Motor neuron (in vitro differentiated cells): ENCODE measurements at places on chromosomes 13 and 19.

DNA sequence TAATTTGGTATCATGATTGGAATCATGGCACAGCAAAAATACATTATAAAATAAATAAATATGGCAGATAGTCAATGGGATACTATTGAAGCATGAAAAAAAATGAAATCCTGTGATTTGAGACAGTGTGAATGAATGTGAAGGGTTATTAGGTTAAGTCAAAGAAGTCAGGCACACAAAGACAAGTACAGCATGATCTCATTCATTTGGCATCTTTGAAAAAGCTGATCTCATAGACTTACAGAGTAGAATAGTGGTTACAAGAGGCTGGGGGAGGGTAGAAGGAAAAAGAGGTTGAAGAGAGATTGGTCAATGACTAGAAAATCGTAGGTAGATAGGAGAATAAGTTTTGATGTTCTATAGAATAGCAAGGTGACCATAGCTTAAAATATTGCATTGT lies 295.1 kb upstream of the SLITRK5 start:
- no peak for ATAC-seq

DNA sequence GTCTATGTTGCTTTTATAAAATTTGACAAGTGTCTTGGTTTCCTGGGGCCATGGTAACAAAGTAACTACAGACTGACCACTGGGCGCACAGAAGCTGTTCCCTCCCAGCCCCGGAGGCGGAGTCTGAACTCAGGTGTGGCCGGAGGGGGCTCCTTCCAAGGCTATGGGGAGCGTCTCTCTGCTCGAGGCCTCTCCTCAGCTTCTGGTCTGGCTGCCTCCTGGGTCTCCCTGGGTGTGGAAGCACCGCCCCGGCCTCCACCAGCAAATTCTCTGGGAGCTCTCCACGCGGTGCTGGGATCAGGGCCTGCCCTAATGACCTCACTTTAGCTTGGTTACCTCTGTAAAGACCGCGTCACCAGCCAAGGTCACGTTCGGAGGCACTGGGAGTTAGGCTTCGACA lies 45.7 kb upstream of the F7 start:
- no peak for ATAC-seq

DNA sequence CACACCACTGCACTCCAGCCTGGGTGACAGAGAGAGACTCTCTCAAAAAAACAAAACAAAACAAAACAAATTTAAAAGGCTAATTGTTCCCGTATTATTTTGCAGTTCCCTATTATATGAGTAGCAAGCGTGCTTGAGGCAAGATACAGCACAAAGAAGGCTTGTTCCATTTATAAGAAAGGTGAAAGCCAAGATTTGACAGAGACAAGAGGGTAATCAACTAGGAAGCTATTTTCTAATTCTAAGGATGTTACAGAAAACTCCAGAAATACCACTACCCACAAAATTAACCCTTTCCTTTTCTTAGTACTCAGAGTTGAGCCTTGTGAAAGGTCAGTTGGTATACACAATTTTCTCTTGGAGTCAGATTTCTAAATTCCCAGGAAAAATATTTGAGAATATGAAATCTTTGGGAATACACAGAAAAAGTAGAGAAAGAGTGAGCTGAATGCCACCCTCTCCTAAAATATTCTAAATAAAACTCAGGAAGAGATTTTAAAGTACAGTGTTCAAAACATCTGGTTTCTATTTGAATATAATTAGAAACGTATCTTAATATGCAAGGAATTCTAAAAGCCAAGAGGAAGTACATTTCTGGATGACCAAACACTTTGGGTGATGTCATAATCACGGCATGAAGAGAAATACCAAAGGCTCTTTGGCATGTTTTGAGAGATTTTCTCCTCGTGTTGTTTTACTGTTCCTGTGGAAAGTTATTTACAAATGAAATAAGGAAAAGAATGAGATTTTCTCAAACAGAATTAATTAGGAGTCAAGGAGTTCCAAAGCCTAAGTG lies 63.0 kb upstream of the FLT1 start:
- peak; percentile 83 for ATAC-seq

- ATAC-seq: no peak
Observed at GRCh38 chr19:40553885-40554857, 22.5 kb upstream of the SHKBP1 start.

- no peak for ATAC-seq
Observed at GRCh38 chr19:31659897-31660210, 310.6 kb upstream of the TSHZ3 start.

GRCh38 chr13:29978211-29978610 lies 127.8 kb upstream of the UBL3 start:
- ATAC-seq: no peak

DNA sequence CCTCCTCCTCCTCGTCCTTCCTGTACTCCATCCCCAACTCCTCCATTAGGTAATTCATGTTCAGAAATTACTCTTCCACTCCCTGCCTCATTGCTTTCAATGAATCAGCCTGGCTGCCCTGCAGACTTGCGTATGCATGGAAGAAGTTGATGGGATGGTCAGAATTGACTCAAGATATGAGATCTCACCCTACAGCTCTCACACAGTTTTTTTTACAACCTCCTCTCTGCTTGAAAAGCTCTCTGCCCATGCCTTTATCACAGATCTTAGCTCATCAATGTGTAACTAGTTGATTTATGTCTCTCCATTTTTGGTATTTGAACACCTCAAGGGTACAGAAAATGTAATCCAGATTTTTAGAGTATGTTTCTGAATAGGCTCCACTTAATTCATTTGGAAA lies 506.9 kb downstream of the TBC1D4 start:
- peak; percentile 17 for ATAC-seq

- peak; percentile 32 for ATAC-seq
Observed at GRCh38 chr13:21676611-21677021, 5.7 kb downstream of the FGF9 start.

GRCh38 chr19:15498156-15498858 lies 10.0 kb upstream of the CYP4F22 start:
- ATAC-seq: no peak

- ATAC-seq: no peak
Observed at GRCh38 chr13:113226873-113227450, 17.5 kb downstream of the CUL4A start.

DNA sequence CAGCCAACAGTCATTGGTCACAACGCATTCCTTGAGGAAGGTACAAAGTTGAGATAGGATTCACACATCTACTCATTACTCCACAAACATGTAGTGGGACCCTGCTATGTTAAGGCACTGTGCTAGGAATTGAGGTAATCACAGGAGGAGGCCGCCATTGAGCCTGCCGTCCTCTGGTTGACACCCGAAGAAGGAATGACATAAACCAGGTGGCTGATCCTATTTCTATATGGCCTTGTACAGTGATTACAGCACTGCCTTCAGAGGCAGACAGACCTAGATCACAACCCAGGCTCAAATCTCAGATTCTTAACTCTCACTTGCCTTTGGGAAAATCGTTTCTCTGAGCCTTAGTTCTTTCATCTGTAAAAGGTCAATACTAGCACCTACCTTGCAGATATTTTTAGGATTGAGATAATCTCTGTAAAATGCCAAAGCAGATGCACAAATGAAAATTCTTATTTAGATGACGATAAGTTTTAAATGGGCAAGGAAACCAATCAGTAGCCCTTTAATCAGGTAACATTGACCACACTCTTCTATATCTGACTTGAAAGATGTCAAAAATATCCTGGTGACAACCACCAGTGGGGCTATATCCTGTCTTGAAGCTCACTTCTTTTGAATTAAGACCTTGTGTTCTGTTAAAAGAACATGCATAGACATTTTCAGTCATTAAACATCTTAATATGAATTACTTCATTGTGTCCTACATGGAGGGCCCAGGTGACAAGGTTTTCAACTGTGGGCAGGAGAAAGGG lies 251.6 kb downstream of the KCTD12 start:
- ATAC-seq: no peak

- peak; percentile 82 for ATAC-seq
Observed at GRCh38 chr19:46000491-46001246, 5.4 kb downstream of the CCDC61 start.

DNA sequence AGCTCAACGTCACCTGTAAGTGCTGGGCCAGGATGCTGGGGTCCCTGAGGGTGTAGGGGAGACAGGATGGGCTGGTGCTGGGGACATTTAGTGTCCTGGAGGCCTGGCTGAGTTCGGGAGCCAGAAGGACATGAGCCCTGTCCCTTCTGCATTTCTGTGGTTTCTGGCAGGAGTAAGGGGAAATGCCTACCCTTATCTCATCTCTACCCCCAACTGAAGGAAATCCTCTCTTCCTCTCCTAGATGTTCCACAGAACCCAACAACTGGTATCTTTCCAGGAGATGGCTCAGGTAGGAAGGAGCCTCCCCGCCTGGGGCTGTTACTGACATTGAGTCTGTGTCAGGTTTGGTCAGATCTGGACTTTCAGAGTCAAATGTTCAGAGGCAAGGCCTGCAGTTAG lies 1.2 kb downstream of the CD33 start:
- no peak for ATAC-seq

- ATAC-seq: no peak
Observed at GRCh38 chr19:19719798-19720197, 13.1 kb downstream of the ZNF14 start.

DNA sequence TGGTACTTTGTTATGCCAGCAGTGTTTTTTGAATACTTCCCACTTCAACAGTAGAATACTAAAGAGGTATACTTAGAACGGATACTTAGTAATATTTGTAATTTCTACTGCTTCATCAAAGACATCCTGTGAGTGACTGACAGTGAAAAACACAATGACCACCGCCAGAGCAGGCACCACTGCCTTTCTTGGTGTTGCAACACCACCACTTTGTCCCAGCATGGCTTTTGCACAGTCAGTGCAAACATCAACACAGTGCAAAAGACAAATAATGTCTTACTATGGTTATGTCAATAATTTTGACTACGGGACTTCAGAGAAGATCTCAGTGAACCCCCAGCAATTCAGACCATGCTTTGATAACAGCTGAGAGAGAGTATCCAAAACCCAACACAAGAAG lies 220.5 kb downstream of the RBM26 start:
- no peak for ATAC-seq

- ATAC-seq: no peak
Observed at GRCh38 chr19:39196860-39197562, at the start of gene NCCRP1. Gene NCCRP1 (plus strand): TSS chr19:39196964. CDS start chr19:39196983, 19 bp downstream.

DNA sequence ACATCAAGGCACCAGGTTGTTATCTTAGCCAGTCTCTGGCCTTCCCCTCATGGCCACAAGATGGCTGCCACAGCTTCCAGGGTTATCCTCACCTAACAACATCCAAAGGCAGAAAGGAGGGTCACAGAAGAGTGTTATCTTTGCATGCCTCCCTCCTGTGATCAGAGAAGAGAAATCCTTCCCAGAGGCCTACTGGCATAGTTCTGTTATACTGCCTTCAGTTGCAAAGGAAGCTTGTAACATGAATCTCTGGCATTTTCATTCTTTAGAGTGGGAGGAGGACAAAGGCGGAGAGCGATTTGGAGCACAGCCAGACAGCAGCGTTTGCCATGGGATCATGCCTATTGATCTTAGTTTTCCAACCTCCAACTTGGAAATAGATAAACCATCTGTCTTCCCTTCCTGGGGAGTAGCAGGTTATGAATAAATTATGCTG lies 135.7 kb downstream of the DNAJC15 start:
- peak; percentile 76 for ATAC-seq

DNA sequence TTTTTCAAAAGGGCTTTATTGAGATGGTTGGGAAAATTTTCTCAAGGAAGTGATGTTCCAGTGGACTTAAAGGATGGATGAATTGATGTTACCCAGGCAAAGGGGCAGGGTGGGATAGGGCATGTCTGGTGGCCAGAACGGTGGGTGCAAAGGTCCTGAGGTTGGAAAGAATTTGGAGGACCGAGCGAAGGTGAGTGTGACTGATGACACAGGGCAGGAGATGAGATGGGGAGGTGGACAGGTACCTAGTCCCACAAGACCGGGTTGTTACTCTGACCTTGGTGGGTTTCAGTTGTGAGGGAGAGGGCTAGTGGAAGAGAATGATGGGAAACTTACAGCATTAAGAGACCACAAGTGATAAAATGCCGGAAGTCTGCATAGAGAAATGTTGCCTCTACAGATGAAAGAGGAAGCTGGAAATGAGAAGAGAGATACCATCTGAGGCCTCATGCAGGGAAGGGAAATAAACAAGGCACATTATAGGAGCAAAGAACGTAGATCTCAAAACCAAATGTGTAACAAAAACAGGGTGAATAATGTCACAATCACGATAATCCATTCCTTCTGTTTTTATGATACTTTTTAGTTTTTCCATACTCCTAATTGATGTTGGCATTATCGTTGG lies 4.5 kb downstream of the ADGRE1 start:
- ATAC-seq: no peak

GRCh38 chr19:47507012-47507411 lies 7.9 kb downstream of the NAPA start:
- ATAC-seq: peak; percentile 91

GRCh38 chr13:24106429-24106828 lies 54.1 kb upstream of the SPATA13 start:
- no peak for ATAC-seq

- no peak for ATAC-seq
Observed at GRCh38 chr13:19604306-19604705, 29.2 kb upstream of the MPHOSPH8 start.

DNA sequence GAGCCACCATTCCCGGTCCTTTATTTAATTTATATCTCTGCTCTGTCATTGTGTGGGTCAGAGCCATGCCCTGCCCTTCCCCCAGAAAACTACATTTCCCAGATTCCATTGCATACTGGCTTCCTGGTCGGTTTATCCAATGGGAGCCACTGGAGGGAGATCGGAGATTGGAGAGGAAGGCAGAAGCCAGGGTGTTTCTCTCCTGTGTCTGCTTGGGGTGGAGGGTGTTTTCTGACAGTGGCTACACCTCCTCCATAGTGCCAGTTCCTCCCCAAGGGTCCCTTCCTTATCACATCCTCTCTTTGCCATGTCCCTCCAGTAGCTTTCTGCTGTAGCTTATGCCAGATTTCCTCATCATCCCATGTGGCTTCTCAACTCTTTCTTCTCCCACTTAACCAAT lies 19.0 kb downstream of the OLFM2 start:
- ATAC-seq: peak; percentile 74

GRCh38 chr13:113088691-113089020 lies 16.9 kb upstream of the F7 start:
- ATAC-seq: no peak

DNA sequence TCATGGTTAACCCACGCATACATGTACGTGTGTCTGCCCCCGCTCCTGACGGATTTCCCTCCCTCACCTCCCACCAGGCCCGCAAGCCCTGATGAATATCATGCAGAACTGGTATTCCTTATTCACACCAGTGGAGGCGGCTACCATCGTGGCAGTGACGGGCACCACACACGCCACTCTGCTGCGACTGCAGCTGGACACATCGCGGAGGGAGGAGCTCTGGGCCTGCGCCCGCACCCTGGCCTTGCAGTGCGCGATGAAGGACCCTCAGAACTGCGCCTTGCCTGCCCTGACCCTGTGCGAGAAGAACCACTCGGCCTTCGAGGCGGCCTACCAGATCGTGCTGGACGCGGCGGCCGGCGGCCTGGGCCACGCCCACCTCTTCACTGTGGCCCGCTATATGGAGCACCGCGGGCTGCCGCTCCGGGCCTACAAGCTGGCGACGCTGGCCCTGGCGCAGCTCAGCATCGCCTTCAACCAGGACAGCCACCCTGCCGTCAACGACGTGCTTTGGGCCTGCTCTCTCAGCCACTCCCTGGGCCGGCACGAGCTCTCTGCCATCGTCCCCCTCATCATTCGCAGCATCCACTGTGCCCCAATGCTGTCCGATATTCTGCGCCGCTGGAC lies 35.0 kb downstream of the ZSWIM4 start:
- ATAC-seq: no peak
